ENCODE measurements at places on chromosomes 4 and X.

GRCh38 chrX:78123190-78123589, 16.3 kb downstream of the TAF9B start:
- no peak for DNase-seq

- no peak for DNase-seq
Observed at GRCh38 chr4:110201502-110201901, 3.1 kb upstream of the ELOVL6 start.

GRCh38 chrX:81392396-81392795, 190.5 kb downstream of the SH3BGRL start:
- no peak for DNase-seq

DNA sequence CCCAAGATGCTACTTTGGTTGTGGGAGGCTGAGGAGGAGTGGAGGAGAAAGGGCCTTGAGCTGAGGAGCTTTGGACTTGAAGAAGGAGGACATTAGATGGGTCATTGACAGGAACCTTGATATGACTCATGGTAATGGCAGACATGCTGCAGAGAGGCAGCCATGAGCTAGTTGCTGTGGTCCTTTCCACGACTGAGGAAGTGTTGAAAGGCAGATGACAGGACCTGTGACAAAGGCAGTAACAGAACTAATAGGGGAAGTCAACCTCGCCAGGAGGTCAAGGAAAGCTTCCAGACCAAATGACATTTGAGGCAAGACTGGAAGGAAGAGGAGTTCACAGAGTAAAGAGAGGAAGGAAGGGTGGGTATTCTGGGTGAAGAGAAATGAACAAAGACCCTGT, 7.6 kb upstream of the XPNPEP2 start:
- DNase-seq, result no peak

DNA sequence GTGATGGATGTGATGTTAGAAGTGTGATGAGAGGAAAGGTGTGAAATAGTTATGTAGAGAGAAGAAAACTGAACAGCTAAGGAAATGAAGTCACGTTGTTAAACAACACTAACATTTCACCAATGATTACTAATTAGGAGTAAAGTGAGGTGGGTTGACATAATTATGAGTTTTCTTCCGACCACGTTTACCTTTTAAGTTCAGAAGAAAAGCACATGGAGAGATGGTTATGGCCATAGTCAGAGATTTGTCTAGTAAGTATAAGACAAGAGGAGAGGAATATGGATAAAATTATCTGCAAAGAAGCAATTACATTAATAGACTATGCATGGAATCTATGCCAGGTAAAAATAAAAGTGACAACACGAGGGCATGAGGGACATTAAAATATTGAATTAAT, 551.3 kb upstream of the TECRL start:
- DNase-seq, result no peak

DNA sequence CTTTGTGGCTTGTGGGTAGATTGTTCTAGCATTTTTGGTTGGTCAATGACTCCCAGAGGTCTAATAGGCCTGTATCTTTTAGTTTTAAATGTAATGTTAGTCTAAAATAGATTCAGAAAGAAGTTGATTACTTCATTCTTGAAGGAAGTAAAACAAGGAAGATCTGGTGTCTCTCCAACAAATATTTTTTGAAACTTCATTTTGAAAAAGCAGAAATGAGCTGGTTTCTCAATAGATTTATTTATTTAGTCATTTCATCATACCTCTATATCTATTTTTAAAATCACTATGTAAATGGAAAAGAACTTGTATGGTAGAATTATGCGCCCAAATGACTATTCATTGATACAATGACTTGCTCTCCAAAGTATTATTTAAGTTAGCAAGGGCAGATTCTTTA, 7.2 kb downstream of the HTR2C start:
- no peak for DNase-seq

DNA sequence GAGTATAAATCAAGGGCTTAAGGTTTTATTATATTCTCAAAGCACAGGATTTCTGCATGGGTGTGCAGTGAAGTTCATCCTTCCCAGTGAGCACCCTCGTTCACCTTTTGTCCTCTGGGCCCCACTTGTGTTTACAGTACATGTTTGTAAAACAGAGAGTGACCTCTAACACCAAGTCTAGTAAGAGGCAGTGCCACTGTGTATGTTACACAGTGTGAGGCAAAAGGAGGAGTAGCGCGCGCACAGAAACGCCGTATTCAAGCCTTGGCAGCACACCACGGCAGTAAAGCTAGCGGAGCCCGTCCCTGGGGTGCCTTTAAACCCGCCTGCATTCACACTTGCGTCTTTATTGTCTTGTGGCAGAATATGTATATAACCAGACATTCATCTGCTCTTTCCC, 51.9 kb downstream of the CCNI start:
- no peak for DNase-seq

- no peak for DNase-seq
Observed at GRCh38 chr4:8501781-8502180, 61.2 kb downstream of the TRMT44 start.

GRCh38 chrX:19440713-19441112, 74.6 kb downstream of the MAP3K15 start:
- DNase-seq, result no peak

DNA sequence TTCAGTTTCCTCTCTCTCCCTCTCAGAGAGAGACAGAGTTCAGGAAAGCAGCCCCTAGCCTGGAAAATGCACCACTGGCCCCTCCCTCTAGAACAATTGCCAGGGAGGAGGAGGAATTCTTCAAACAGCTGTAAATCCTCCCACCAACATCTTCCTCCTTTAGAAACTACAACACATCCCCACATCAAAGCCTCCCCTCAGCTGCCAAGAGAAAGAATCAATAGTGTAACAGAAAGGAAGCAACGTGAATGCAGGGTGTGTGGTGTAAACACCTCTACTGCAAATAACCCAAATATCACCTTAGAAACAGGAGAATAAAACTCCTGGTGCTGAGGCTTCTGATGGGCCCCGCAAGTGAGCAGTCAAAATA, 249.9 kb upstream of the GATB start:
- no peak for DNase-seq

GRCh38 chrX:102976793-102977495, 39.9 kb downstream of the RAB40AL start:
- no peak for DNase-seq

DNA sequence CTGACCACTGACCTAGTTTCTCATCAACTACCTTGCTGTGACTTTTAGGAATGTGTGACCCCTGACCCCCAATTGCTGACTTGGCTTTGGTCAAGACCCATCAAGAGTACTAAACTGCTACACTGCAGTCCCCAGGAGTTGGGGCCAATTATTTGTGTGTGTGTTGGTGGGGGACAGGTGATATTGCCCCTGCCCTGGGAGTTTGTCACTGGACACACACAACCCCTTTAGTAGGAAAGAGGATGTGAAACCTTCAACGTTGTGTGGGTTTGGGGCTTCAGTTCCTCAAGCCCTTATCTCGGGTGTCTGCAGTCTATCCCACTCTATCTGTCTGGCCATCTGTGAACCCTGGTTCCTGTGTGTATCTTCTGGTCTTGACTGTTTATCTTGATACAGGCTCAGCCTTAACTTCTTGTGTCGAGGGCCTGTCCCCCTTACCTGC, 6.5 kb downstream of the SASH3 start:
- no peak for DNase-seq

DNA sequence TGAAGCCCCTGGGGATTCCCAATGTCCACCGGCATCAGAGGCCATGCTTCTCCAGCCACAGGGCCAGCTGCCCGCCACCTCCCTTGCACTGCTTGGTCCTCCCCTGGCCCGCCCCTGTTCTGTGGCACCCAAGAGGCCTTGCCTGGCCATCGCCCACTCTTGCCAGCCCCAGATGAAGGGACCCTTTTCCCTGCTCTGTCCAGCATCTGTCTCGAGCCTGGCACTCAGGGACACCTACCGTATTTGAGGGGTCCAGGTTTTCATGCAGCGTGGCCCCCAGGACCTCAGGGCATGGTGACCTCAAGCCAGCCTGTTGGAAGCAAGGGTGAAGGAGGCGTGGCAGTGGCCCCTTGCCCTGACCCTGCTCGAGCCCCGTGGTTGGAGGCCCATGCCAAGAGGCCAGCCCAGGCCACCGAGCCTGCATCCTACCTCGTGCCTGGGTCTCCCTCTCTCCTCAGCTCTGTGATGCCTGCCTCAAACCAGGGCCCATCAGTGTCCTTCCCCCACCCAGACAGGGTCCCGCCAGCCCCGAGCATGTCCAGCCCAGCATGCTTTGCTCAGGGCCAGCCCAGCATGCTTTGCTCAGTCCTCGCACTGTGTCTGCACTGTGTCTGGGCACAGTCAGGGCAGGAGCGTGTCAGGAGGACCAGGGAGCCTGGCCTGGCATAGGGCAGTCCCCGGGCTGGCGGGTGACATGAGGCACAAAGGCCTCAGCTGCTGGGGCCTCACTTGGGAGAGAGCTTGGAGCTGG, 14.3 kb upstream of the FGFR3 start:
- DNase-seq, result no peak

GRCh38 chr4:91288702-91289311, 1015.0 kb upstream of the GRID2 start:
- no peak for DNase-seq
